ENCODE measurements at places on chromosomes 2 and 18.

DNA sequence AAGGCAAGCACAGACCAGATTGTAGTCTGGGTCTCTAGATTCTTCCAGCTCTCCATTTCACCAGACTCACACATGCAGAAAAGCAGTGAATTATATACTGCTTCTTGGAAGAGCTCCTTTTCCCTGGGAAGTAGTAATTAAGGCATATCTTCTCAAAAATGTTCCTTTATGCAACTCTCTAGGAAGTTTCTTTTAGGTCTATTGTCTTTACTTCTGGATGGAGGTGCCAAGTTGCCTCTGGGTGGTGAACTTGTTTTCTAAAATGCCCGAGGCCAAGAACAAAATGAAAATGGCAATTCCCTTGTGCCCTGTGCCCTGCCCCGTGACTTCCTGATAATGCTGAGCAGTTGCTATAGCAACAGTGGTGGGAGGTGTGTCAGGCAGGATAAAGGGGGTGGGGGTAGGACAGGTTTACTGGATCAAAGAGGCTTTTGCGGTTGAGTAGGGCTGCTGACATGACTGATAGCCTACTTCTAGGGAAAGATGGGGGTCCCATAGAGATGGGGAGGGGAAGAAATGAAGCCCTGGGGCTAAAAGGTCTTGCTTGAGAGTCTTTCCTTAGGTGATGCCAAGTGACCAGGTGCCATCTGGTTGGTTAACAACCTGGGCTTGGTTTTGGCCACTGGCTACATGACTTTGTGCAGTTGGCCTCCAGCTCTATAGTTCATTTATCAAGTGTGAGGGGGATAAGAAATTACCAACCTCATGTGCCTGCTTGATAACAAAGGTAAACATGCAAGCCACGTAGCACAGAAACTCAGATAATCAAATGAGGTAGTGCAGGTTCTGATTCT, 11.8 kb downstream of the IGFBP2 start:
- DNase-seq: no peak

DNA sequence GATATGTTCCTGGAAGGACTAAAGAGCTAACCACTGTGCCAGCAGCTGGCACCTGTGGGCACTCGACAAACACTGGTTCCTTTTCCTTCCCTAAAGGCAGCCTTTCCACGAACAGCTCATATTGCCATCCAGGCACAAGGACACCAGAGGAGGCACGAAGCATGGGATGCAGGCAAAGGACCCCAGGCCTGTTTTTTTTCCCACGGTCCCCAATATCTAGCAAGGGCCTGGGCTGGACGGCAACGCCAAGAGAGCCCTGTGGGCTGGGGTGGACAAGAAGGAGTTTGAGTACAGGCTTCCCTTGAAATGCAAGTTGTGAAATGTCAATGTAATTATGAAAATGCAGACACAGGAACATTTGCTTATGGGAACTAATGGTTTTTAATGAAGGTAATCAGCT, 135.9 kb downstream of the CYP26B1 start:
- no peak for DNase-seq

DNA sequence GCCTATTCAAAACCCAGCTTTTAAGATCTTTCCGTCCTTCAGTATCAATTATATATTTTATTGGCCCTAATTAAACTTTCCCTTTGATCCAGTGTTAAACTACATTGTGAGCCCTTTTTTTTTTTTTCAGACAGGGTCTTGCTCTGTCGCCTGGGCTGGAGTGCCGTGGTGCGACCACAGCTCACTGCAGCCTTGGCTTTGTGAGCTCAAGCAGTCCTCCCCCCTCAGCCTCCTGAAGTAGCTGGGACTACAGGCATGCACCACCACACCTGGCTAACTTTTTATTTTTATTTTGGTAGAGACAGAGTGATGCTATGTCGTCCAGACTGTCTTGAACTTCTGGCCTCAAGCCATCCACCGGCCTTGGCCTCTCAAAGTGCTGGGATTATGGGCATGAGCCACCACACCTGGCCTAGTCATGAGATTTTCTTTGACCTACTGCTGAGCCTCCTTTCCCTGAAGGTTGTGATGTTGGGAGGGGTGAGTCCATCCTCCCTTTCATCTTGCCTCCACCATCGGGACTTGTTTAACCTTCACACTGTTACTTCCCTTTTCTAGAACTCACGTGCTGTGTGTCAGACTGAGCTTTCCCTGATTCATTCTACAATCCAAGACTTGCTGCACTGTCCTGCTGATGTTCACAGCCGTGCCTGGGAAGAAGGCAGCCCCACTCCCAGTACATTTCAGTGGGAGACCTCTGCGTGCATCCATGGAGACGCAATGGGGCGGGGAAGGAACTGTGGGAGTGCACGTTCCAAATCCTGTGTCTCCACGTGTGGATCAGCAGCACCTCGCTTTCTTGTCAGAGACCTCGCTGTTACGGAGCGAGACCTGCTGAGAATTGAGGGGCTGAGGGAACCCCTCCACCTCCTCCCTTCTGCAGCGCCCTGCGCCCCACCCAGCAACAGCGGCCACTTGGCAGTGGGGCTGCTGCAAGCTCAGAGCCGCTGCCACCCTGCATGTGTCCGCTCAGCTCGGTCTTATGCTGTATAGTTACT, 10.8 kb downstream of the OXER1 start:
- DNase-seq: no peak

- DNase-seq: no peak
Measured at GRCh38 chr2:31228717-31229116, 5.2 kb upstream of the EHD3 start.

GRCh38 chr2:43100883-43101662, 125.3 kb downstream of the ZFP36L2 start:
- DNase-seq: peak; percentile 84

DNA sequence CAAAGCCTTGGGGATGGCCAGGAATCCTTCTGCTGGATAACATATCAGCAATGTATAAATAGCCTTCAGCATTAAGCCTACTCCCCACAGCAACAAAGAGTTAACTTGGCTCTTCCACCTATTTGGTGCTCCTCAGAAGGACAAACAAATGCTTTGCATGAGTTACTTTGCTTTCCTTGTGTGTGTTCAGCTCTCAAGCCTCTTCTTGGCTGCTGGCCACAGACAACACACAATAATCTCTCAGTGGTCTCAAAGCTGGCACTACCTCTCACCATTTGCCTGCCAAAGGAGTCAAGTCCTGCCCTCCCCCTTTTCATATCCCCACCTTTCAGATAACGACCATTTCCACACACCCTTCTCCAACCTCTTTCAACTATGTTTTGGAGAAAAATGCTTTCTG, 17.5 kb downstream of the FTCDNL1 start:
- no peak for DNase-seq

DNA sequence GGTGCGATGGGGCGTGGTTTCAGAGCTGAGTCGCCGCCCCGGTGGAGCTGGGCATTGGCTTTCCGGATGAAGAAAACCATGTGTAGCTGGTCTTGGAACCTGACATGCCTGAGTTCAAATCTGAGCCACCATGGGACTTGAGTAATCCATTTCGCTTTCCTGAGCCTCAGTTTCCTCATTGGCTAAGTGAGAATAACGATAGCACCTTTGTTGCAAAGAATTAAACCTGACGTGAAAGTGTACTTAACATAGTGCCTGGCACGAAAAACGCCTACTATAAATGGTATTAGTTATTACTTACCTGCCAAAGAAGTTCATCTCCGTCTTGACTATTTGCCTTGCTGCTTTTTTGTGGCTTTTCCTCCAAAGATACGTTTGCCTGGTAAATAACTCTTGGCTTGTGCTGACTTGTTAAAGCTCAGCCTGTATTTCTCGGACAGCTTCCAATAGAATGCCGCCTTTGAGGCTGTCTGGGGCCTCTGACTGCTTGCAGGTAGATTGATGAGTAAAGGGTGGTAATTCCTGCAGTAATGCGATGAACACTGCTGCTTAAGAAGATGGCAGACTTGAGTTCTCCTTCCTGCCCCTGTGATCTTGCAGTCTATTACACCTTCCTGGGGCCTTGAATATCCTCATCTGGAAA, 1.3 kb downstream of the CDCA7 start:
- no peak for DNase-seq

DNA sequence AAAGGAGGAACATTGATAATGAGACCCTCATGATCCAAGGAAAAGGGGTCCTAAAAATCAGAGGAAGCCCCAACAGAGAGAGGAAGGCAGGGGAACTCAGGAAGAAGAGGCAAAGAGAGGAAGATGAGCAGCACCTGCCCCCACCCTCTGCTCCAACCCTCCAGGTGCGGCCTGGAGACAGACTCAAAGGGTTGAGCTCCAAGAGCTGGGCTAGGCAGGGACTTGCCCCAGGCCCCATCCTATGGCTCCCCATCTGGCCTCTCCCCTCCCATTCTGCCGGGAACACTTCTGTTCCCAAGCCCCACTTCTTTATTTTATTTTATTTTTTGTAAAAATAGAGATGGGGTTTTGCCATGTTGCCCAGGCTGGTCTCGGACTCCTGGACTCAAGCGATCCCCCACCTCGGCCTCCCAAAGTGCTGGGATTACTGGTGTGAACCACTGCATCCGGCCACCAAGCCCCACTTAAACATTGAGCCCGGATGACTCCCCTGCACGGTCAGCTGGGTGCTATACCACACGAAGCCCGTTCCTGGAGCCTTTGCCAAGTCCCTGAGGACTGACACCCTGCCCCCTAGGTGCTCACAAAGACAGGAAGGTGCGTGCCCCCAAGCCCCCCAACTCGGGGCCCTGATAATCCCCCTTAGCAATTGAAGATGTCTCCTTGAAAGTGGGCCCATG, 3.8 kb upstream of the GPR55 start:
- DNase-seq: no peak

GRCh38 chr2:48126162-48126561, 219.9 kb upstream of the FBXO11 start:
- no peak for DNase-seq

DNA sequence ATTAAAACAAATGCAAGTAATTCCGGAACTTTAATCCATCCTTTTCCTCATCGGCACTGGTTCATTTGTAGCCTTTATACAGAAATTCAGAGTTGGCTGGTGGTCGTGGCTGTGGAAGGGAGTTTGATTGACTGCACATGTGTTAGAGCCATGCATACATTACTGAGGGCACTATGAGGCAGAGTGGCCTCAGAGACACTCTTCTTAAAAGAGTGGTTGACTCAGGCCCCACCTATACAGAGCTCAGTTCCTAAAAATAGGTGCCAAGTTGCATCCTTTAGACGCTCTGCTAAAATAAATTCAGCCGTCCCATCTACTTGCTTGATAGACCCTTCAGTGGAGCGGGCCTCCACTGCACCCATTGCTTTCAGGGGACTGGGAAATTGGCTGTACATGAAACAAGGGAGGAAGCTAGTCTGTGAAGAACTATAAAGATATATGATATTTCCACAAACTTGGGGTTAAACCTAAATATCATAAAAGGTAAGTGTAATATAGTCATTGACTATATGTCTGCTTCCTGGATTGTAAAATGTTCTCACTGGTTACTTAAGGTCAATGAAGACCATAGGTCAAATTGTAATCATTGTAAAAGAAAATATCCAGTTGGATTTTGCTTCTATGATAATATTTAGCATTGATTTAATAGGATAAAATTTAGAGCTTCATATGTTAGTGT, 298.9 kb downstream of the XIRP2 start:
- DNase-seq: no peak

GRCh38 chr2:88658326-88658725, 31.1 kb upstream of the EIF2AK3 start:
- DNase-seq: no peak

DNA sequence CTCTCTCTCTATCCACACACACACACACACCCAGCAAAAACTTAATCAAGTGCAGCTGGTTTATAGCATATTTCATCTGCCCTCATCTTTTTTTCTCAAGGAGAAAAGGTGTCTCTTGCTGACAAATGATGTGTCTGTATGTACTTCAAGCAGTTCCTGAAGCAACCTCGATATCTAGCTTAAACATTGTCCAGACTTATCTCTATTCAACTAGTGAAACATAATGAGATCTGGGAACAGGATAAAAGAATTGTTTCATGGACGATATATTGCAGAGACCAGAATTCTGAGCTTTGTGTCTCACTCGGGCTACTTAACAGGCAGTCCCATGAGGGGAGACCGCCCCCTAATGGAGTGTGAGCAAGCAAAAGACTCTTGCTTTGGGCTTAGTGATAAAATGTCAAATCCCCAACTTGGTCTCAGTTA, 929.2 kb upstream of the SOX11 start:
- DNase-seq: no peak

GRCh38 chr2:129605646-129606045, 373.8 kb upstream of the RAB6C start:
- no peak for DNase-seq

DNA sequence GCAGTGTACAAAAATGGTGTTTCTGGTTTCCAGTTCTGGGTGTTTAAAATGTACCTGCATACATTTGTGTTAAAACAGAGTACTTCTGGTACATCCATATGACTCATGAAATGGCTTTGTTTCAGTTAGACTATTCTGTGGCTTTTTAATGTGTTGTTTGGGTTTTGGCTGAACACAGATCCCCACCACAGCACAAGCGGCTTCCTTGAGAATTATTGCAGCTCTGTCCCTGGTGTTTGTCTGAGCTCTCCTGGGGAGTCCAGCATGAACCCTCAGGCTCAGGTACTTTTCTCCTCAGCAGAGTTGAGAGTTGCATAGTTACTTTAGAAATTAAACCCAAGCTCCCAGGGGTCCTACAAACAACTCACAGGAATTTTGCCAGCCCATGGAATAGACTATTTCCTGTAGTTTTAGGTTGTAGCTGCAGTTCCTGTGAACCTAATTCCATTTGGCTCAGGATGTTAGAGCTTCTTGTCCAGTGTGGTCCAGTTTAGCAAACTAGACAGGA, 64.8 kb upstream of the EML6 start:
- no peak for DNase-seq

DNA sequence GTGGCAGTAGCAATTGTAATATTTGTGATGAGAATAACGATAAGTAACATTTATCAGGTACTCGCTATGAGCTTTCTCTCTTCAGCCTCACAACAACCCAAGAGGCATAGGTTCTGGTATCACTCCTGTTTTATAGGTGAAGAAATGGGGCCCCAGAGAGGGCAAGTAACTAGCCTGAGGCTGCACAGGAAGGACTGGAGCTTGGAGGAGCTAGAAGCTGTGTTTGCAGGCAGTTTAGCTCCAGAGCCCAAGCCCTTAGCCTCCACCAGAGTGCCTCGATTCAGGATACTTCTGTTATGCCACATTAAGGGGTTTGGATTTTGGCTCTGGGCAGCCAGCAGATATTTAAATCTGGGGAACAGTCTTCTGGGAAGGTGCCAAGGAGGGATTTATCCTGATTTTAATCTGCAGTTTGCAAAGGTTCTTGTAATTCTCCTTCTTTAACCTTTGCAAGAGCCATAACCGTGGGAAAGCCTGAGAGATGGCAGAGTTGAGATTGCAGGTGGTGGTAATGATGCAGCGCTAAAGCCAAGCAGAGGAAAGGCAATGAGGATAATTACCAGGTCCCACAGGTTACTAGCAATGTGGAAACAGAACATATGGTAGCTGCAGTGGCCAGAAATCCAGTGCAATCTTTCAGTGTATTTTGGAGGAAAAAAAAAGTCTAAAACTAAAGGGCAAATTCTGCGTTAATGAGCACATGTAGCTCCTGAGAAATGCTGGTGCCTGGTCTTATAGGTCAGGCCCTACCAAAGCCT, 9.1 kb downstream of the MOCOS start:
- no peak for DNase-seq

DNA sequence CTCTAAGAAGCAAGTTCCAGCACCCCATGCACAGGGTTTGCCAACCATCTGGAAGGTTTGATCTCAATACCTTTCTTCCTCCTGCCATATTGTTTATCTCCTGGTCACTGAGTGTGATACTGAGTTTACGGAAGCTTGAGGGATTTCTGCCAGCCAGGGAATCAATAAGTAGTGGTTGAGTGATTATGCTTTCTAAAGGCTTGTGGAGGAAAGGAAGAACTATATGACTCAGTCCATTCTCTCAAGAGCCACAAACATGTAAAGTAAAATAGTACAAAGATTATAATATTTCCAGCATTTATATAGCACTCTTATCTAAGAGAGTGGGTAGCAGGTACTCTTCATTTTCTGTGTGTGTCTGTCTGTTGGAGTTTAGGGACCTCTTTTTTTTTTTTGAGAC, 49.2 kb downstream of the SLC4A3 start:
- no peak for DNase-seq
